CD8-positive, alpha-beta T cell (primary cell): ENCODE measurements at places on chromosomes 4 and X.

- no peak for DNase-seq
These were observed 39.6 kb downstream of the RUFY3 start for GRCh38 chr4:70761276-70761816.

GRCh38 chrX:129649268-129650182 is 5.2 kb downstream of the APLN start:
- DNase-seq = no peak

GRCh38 chr4:13492747-13493146 is 8.6 kb upstream of the RAB28 start:
- no peak for DNase-seq

DNA sequence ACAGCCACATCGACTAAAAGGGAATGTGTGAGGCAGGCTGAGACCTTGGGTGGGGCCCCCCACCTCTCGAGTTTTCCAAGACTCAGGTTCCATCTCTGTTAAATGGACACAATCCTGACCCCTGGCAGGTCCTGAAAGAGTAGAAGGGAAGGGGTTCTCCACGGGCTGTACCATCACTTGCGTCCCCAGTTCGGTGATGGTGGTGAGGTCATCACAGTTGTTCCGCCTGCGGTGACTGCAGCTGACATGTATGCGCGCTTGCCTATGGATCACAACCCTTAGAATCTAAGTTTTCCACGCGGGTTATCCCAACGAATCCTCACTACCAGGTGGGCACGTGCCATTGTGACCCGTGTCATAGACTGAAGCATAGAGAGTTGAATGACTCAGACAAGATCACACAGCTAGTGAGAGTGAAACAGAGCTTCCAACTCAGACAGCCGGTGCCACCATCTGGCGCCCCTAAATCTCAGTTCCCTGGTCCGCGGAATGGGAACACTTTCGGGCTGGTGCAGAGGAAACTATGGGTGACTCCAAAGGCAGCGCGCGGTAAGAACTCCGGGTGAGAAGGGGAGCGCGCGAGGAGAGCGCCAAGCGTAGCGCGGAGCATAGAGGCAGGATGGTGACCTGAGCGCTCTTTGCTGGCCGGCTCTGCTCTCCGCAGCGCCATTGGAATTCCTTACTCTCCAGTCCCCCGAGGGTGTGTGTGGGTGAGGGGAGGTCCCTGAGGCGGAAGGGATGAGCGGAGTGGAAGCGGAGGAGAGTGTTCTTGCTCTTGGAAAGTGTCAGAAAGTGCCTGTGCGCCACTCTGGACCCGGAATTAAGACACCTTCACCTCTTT is 10.5 kb downstream of the MSX1 start:
- DNase-seq = no peak

DNA sequence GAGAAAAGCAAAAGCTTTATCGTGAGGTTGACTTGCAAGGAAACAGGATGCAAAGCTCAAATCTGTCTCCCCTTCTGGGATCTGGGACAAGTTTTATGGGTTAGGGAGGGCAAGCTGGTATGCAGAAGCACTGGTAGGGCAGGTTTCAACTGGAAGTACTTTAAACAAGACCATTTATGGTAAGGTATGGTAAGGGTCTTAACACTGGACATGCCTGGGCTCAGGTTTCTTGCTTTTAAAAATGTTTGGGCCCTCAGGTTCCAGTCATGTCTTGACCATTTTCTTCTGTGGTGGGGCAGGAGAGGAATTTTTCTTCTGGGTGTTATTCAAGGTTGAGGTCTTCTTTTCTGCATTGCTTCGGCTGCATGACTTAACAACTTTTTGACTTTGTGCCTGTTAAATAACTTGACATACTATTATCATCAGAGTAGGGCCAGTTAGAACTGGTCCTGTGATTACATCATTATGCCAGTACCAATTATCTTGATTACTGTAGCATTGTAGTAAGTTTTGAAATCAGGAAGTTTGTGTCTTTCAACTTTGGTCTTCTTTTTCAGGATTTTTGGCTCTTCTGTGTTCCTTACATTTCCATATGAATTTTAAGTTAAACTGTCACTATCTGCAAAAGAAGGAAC is 33.7 kb downstream of the CD38 start:
- DNase-seq = no peak

- DNase-seq = no peak
These were observed 35.3 kb downstream of the HPGDS start for GRCh38 chr4:94307231-94307871.

DNA sequence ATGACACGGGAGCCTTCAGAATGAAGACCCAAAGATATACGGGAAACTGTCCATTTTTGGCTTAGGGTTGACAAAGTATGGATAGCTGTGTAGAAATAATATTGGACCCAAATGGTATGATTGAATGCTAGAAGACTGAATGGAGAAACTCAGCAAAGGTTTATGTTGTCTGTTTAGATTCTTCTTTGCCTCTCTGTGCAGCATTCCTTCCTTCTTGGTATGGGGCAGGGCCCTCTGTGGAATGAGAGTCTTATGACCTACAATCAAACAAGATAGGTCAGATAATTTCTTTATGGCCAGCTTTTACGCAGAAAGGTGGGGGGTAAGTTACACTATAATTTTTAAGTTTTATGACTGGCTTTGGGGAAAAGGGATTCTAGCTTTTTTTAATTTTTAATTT is 124.3 kb downstream of the PCDH10 start:
- DNase-seq = no peak

DNA sequence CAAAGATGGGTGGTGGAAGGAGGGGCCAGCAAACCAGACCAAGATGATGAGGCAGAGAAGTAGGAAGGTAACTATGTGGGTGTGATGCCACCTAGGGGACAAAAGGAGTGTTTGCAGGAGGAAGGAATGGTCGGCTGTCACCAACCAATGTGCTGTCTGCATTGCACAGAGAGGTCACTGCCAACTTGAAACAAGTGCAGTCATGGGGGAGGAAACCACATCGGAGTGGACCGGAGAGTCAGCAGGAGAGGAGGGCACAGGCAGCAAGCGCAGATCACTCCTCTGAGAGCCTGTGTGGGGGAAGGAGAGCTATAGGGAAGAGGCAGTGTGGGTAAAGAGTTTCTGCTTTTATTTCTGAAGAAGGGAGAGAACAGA is 38.5 kb upstream of the FGFBP2 start:
- DNase-seq = peak; percentile 41

DNA sequence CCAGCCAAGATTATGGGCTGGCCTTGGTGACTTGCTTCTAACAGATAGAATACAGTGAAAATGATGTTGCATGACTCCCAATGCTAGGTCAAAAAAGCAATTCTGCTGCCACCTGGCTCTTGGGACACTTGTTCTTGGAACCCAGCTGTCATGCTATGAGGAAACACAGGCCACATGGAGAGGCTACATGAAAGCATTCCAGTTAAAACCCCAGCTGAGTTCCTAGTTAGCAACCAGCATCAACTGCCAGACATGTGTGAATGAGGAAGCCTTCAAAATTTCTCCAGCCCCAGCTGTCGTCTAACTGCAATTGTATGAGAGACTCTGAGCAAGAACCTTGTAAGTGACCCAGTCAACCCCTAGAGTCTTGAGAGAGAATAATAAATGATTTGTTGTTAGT is 105.2 kb upstream of the FGF16 start:
- DNase-seq = no peak

- DNase-seq = no peak
These were observed 78.5 kb upstream of the PDHA2 start for GRCh38 chr4:95761426-95761825.

GRCh38 chr4:37890801-37891259 is at the start of gene TBC1D1:
TSS of gene TBC1D1 (plus strand) at chr4:37891084. CDS start at chr4:37902096, 11,012 bp downstream.
- peak; percentile 15 for DNase-seq

DNA sequence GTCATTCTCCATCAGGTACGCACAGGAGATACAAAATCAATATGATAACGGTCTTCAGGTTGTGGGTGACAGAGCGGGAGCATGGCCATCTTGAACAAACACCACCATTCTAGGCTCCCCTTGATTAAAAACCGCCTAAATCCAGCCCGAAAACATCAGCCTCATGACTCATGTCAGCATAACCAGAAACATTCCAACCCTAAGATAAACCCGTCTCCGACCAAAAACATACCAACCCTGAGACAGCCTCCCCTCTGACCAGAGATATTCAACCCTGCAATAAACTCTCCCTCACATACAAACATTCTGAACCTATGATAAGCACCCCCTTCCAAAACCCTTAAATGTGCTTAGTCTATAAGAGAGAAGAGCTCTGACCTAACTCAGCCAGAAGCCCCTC is 157.9 kb downstream of the DHRSX start:
- no peak for DNase-seq

- DNase-seq = no peak
These were observed 69.3 kb upstream of the ANXA3 start for GRCh38 chr4:78482281-78482680.

DNA sequence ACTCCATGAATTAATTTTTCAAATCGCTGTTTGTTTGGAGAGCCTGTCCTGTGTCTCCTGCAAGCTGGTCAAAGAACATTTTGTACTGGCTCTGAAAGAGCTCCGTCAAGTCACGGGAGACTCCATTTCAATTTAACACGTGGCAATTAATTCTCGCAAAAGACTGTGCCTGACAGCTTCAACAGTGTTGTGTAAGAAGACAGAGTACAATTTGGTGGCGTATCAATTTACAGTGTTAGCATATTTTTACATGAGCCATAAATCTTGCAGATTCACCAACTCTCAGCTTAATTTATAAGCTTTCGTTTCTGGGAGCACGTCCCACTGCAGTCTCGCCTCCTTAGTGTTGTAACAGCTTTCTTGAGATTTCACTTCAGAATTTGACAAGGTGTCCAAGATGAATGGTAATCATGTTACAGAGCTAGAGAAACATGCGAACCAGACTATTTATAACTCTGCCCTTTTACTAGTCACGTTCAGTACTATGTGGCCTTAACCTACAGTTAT is 70.8 kb downstream of the RWDD4 start:
- no peak for DNase-seq

DNA sequence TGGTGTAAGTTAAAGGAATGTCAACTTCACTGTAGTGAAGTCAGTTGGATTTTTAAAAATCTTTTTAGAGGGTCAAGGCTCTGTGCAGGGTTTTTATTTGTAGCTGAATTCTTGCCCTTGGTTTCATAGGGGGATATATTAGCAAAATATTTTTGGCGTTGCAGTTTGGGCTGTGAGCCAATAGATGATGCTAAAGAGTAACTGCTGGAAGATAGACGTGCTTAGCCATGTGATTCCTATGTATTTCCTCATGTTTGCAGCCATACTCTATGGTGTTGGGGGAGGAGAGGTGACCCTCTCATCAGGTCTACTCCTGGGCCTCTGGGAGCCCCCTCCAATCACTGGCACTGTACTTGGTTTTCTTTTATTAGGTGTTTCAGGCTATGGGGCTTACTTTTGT is 246.7 kb upstream of the ARHGAP24 start:
- DNase-seq = no peak

GRCh38 chrX:41616255-41616654 is 72.5 kb upstream of the GPR34 start:
- no peak for DNase-seq

GRCh38 chrX:11665168-11666111 is at the start of gene ARHGAP6:
TSS of gene ARHGAP6 (minus strand) at chrX:11665920. CDS start at chrX:11664828, 1,092 bp downstream.
- no peak for DNase-seq

DNA sequence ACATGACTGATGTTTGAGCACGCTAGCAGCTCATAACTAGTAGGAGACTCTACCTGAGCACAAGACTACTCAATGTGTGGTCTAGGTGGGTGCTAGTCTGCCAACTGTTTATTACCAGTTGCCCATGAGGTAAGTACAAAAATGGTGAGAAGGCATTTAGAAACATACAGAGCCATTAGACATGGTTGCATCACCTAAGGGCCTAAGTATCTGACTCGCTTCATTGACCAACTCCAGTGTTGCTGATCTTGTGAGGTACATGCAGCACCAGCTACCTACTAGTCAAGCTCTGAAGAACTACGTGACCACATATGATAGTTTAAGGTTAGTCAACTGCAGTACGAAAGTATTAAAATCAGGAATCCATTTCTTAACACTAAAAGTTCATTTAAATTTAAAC is 39.9 kb downstream of the APBB2 start:
- DNase-seq = no peak

GRCh38 chr4:90084277-90084966 is 42.8 kb upstream of the CCSER1 start:
- no peak for DNase-seq

GRCh38 chr4:32858971-32859370 is 2138.8 kb downstream of the PCDH7 start:
- DNase-seq = no peak

DNA sequence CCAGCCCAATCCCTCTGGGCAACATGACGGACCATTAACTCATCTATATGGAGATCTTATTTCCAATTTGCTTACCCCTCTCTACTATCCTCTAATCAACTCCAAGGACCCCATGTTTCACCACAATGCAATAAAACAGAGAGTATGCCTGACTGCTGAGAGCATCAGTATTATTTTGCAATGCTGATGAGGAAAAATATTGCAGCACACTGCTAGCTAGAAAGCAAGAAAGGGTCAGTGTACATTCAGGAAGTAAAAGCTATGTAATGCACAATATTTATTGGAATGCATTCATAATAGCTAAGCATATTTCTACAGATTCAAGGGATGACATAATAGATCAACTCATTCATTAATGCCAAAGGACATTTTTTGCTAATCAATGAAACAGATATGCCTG is 33.2 kb downstream of the ARAP2 start:
- no peak for DNase-seq

- no peak for DNase-seq
These were observed 46.3 kb upstream of the LONRF3 start for GRCh38 chrX:118928151-118928550.

DNA sequence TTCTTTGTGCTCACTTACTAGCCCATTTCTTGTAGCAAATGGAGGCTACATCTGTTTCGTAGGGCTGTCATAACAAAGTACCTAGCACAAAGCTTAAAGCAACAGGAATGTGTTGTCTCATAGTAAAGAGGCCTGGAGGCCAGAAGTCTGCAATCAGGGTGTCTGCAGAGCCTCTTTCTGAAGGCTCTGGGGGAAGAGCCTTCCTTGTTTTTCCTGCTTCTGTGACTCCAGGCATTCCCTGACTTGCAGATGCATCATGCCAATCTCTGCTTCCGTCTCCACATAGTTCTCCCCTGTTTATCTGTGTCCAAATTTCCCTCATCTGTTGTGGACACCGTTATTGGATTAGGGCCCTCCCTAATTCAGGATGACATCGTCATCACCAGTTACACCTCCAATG is 67.1 kb downstream of the SHROOM2 start:
- no peak for DNase-seq

DNA sequence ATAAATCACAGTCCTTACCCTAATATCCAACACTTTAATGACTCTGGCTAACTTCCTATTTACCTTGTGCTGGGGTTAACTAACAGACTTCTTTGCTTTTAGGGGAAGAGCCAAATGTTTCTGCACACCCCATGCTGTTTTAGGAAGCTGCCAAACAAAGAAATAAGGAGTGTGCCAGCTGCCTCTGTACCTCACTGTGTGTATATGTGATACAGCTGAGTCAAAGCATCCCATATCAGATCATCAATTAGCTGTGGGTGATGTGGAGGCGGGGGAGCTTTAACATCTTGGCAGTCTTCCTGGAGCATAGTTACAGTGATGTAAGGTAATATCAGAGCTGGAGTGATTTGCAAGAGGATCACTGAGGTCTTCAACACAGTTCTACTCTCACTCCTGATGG is 95.4 kb downstream of the COL25A1 start:
- DNase-seq = no peak
